ENCODE measurements at places on chromosomes 2 and 18.

GRCh38 chr2:70947556-70948184, 12.0 kb downstream of the ATP6V1B1 start:
- DNase-seq, result no peak

DNA sequence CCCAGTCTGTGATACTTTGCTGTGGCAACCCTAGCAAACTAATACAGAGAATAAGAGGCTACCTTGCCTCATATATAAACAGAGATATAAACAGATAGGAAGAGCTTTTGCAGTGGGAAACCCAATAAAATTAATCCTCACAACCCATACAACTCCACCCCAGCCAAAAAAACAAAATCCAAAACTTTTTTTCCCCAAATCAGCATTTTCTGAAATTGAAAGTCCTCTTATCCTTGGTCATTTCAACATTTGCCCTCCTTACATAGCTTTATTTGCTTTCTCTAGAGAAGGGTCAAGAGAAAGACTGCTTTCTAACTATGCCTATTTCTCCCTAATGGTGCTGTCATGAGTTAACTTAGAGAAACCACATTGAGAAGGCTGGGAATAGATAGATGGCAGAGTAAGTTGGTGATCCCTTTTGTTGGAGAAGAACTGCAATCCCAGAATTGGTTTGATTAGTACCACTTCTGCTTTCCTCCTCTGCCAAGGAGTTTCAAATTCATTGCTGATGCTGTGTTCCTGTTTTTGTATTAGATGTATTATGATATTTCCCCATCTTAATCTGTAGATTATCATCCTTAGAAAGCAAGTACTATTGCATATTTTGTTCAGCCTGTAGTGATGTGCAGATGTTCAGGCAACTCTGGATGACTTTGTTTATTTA, 76.5 kb upstream of the B3GNT2 start:
- DNase-seq, result no peak

DNA sequence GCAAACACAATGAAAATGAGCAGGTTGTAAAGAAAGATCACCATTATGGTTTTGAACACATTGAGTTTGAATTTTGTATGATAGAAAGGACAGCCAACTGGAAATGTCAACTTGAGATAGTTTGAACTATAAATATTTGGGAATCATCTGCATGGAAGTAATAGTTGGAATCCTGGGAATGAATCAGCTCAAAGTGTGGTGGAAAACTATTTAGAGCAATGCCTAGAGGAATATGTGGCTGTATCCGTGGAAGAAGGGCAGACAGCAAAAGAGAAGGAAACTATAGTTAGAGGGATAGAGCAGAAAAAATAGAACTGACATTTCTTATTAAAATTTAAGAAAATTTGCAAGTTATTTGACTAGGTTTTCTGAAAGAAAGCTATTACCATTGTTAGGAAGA, 112.5 kb upstream of the OTX1 start:
- DNase-seq, result peak; percentile 3

GRCh38 chr2:68548396-68548795, 81.0 kb downstream of the APLF start:
- no peak for DNase-seq

GRCh38 chr2:120860579-120860922, 124.9 kb downstream of the GLI2 start:
- DNase-seq, result no peak

- no peak for DNase-seq
Measured at GRCh38 chr2:150309311-150310080, 178.0 kb downstream of the RND3 start.

DNA sequence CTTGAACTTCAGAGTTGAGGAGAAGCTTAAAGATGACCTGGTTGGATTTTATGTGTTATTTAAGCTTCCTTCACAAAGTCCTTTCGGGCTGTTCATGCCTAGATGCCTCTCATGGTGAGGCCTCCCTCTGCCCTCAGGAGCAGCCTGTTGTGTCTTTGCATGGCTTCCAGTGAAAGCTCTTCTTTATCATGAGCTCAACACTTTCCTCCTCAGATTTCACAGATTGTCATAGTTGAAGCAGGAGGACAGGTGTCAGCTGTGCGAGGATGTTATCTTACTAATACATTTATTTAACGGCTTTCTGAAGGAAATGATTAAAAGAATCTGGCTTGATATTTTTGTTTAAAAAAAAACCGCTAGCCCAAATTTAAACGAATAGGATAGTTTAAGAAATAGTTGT, 48.8 kb upstream of the ITSN2 start:
- DNase-seq, result no peak

- DNase-seq, result no peak
Measured at GRCh38 chr2:227430639-227431038, 41.3 kb upstream of the AGFG1 start.

DNA sequence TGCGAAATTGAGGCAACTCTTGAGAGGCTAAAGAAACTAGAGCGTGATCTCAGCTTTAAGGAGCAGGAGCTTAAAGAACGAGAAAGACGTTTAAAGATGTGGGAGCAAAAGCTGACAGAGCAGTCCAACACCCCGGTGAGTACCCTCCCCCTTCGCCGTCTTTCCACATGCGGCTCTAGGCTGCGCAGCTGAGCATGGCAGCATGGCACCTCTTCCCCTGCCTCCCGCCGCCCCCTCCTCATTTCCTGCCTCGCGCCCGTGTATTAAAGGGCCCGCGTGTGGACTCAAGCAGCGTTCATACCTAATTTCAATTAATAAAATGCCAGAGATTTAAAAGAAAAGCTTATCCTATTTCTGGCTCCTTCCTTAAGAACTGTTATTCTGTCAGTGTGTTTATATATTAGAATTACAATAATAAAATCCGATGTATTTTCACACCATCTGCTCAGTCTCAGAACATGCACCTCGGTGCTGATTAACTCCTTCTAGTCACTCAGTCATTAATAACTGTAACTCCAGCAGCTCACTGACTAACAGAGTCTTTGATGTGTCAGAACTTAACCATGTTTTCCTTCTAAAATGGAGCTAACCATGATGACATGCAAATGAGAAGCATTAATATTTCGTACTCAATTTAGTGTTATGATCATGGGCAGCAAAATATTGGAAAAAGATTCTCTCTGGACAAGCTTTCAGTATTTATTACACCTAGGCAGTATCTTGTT, 137.4 kb upstream of the CDCA7 start:
- DNase-seq, result no peak

- no peak for DNase-seq
Measured at GRCh38 chr2:18503376-18504228, 56.9 kb downstream of the RDH14 start.

- no peak for DNase-seq
Measured at GRCh38 chr2:9681427-9681817, 50.6 kb upstream of the YWHAQ start.

GRCh38 chr2:163553601-163554000, 182.2 kb downstream of the FIGN start:
- no peak for DNase-seq

DNA sequence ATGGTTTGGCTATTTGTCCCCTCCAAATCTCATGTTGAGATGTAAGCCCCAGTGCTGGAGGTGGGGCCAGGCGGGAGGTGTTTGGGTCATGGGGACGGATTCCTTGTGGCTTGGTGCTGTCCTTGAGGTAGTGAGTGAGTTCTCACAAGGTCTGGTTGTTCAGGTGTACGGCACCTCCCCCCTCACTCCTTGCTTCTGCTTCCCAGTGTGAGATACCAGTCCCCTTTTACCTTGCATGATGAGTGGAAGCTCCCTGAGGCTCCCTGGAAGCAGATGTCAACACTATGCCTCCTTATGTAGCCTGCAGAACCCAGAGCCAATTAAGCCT, 232.6 kb downstream of the LDLRAD4 start:
- no peak for DNase-seq

DNA sequence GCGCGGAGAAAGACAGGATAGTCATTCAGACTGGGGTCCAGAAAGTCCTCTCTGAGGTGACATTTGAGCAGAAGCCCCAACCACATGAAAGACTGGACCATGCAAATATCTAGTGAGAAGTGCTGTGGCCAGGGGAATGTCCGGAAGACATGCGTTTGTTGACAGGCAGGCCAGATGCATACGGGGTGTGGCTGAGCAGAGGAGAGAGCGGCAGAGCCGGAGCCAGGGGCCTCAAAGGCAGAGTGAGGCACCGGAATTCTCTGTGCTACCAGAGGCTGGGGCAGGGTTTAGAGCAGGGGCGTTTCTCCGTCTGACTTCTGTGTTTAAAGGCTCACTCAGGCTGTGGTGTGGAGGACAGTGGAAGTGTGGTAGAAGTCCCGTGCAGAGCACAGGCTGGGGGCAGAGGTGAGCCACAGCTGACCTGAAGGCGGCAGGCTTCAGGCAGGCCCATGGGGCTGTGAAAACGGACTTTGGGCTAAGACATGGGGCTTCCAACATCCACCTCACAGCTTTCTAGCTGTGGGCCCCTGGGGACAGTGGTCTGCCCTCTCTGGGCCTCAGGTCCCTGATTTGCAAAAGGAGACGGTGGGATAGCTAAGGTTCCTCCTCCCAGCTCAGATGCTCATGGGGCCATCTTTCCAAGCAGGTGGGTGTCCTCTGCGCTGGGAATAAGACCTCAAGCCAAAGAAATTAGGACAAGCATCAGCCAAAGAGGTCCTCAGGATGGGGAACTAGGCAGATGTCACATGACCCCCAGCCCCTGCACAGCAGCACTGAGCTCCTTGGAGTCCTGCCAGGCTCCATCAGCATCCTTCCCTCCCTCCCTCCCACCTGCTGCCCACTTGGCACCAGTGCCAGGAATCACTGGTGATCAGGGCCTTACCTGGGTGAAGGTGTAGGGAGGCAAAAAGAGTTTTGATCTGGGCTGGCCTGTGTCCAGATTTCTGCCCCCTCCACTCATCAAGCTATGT, 11.2 kb downstream of the RUFY4 start:
- no peak for DNase-seq

GRCh38 chr2:29079887-29080286, 5.6 kb upstream of the PCARE start:
- no peak for DNase-seq

- peak; percentile 55 for DNase-seq
Measured at GRCh38 chr2:222709191-222709891, 37.9 kb downstream of the MOGAT1 start.

GRCh38 chr2:64945973-64946768, 43.0 kb upstream of the SLC1A4 start:
- DNase-seq, result no peak

- DNase-seq, result peak; percentile 43
Measured at GRCh38 chr18:44679056-44679913, 1.4 kb upstream of the SETBP1 start.

GRCh38 chr2:95266781-95267430, 7.3 kb upstream of the PROM2 start:
- no peak for DNase-seq

GRCh38 chr2:236369661-236370062, 105.5 kb upstream of the ASB18 start:
- no peak for DNase-seq

DNA sequence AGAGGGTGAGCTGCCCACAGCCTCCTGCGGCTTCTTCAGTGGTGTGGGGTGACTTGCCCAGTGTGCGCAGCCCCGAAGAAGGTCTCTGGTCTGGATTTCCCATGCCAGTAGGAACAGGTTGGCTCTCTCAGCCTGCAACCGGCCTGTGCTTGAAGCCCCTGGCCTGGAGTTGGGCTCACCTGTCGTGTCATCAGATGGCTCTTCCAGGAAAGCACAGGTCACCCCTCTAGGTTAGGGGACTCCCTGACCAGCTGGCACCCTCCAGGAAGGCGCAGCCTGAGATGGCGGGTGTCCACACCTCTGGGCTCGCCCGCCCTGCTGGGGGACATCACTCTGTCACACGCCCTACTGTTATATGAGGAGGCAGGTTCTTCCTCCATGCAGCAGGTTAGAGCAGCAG, 179.8 kb downstream of the SEPTIN10 start:
- no peak for DNase-seq

- DNase-seq, result peak; percentile 23
Measured at GRCh38 chr2:224650815-224651439, 65.2 kb downstream of the CCDC195 start.

DNA sequence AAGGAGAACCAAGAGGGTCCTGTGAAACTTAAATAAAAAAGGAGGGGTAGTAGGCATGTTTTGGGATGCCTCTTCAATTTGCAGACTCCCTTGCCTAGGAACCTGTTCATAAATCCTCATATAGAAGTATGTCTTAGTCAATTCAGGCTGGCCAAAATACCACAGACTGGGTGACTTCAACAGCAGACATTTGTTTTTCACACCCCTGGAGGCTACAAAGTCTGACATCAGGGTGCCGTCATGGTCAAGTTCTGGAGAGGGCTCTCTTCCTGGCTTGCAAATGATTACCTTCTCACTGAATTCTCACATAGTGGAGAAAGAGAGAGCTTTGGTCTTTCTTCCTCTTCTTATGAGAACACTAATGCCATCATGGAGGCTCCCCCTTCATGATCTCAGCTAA, 4.1 kb upstream of the TCF4 start:
- no peak for DNase-seq

- DNase-seq, result no peak
Measured at GRCh38 chr2:191410646-191411436, 165.6 kb downstream of the MYO1B start.

DNA sequence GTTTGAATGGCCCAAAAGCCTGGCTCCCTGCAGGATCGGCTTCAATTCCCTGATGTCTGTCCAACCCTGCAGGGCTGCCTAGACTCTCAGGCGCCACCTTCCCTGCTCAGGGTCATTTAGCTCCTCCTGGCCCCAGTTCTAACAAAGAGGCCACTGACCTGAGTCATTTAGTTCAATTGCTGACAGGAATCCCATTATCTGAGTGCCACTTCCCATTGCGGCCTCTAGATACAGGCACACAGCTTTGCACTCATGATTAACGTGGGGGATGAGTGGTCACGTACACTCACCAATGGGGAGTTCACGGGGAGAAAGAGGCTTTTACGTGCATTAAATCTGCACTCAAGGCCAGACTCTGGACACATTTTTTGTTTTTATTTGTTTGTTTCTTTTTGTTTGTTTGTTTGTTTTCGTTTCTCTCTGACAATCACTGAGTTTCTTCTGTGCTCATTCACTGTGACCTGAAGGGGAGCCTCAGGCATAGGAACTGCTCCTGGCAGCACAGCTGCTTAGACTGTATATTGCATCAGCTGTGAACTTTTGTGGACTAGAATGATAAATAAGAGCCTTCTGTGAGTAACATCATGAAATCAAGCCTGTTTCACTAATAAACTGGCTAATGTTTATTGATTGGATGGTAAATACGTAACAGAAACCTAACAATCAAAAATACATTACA, 118.9 kb upstream of the CTNNA2 start:
- no peak for DNase-seq

DNA sequence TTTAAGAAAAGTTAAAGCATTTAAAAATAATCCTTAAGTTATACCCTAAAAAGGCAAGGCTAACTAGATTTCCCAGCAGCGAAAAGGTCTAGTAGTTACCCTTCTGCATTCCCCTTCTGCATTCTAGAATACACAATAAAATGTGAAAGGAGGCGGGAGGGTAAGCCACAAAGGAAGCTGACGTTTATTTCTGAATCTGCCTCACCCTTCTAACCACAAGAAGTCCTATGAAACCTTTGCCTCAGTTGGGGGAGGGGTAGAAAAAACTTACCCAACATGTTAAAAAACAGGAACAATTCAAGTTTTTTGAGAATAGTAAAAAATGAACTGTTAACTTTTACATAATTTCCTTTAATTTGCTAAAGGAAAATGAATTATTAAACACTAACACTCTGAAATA, 11.3 kb downstream of the STK17B start:
- DNase-seq, result no peak

Measured in amniotic stem cell (primary cell).